Activated CD4-positive, alpha-beta T cell treated with anti-CD3 and anti-CD28 coated beads for 1 hour (primary cell): ENCODE measurements at places on chromosomes 7 and 10.

GRCh38 chr7:70631718-70632117 lies 500.2 kb upstream of the GALNT17 start:
- no peak for DNase-seq

GRCh38 chr7:150903606-150904005 lies 51.3 kb downstream of the AOC1 start:
- DNase-seq = no peak

GRCh38 chr7:103715376-103716120 lies 269.5 kb upstream of the SLC26A5 start:
- no peak for DNase-seq

DNA sequence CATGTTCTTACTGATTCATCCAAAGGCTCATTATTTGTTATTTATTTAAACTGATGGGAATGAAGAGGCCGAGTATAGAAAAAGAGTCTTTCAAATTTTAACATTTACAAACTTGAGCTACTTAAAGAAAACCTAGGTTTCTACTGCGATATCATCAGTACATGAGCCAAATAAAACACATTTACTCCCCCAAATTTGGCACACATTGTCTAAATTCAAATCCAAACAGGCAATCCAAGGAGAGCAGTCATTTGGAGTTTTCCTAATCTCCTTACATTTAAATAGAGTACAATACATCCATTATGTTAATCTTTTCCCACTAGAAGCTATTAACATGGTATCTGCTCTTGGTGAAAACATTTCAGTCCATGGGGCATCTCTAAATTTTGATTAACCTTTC lies 2.2 kb downstream of the NMT2 start:
- DNase-seq = no peak

- DNase-seq = no peak
Observed at GRCh38 chr7:102983602-102984001, 70.8 kb downstream of the LRRC17 start.

DNA sequence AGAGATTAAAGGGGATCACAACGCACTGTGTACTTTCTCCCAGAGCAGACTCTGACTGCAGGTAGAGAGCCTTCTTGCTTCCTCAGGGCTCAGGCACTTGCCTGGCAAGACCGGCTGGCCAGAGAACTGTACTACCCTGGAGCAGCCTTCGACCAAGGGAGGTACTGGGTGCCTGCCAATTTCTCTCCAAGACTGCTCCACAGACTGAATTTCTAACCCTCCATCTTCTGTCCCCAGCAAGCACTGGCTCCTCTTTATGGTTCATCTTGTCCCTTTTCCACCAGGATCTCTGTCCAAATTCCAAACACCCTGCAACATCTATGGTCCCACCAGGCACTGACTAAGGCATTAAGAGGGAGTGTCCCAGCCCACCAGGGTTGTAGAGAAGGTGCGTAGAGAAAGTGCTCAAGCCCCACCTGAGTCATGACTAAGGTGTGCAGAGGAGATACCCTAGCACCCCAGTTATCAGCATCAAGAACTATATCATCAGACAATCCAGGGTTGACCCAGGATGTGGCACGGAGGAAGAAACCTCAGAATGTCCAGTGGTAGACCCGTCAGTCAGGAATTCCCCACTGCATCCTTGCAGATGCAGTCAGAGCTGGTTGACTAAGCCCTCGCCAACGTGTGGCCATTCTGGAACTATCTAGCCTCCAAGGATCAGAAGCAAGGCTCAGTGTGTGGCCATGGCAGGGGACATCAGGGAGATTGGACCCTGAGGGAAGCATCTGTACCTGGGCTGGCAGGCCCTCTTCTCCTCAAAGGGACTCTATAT lies 60.9 kb upstream of the CAMK2B start:
- DNase-seq = no peak

DNA sequence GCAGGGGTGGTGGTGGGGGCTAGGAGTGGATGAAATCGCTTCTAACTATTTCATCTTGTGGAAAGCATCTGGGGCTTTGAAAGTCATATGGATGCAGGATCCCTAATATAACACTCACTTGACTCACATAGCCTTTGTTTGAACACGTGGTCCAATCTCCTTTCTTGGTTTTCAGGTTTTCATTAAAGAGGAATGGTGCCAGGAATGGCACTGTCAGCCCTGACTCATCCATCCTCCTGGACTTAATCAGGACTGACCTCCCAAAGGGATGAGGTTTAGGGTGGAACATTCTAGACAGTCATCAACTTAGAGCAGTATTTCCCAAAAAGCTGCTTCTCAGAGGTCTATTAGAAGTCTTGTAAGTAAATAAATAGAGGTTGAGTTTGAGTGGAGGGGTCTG lies 162.0 kb upstream of the PLXNA4 start:
- DNase-seq = no peak

DNA sequence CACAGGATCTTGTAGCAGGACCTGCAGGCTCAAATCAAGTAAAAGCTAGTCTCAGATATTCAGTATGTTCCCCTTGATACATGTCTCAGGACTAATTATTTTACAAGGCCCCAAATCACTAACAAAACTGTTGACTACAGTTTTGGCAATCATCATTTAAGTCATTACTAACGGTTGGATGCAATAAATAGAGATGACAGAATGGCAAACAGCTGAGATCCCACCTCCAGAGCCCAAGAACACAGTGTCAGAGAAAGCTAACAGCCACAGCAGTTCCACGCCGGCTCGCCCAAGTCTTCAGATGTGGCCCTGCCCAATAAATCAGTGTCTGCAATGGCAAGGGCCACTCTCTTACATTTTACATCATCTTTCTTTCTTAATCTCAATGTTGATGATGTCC lies 87.6 kb downstream of the CTBP2 start:
- DNase-seq = no peak

GRCh38 chr7:140062528-140063299 lies at the start of gene PARP12:
Gene PARP12 (minus strand): TSS chr7:140062951. CDS start chr7:140062847, 104 bp downstream.
- peak; percentile 85 for DNase-seq
